Inflammatory macrophage treated with lipopolysaccharide for 1 hour (primary cell): ENCODE measurements at places on chromosomes 5 and 9.
A peak's percentile ranks its signal among the peaks of the same experiment; 100 is the strongest.

DNA sequence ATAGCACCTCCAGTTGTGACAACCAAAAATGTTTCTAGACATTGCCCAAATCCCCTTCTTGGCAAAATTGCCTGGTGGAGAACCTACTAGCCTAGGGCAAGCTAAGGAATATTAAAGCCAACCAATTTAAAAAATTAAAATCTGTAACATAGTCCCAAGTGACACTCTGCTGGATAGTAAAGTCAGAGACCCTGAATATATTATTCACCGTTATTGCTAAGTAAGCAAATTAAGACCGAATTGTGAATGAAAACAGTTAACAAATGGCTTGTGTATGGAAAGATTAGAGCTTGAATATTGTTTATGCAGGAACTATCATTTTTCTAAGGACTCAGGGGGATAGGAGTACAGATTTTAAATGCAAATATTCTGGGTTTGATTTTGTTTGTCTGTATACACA is 208.1 kb downstream of the DMAC1 start:
- DNase-seq: no peak

- no peak for DNase-seq
Measured at GRCh38 chr9:118038713-118039112, 334.5 kb downstream of the TLR4 start.

GRCh38 chr9:135804581-135805421 is 102.5 kb downstream of the CAMSAP1 start:
- DNase-seq: no peak

DNA sequence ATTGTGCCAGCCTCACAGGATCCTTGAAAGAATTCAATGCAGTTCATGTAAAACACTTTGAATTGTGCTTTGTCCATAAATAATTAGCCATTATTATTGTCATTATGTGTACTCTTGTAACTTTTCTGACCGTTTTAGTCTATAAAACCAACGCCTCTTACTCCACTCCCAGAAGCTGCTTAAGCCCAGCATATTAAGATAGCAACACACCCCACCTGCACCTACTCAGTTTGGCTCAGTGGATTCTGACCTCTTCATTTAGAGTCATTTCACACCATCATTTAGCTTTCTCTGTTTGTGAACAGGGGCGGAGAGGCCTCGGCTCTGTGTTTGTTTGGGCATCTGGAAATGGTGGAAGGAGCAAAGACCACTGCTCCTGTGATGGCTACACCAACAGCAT is 205.1 kb downstream of the PCSK5 start:
- no peak for DNase-seq

DNA sequence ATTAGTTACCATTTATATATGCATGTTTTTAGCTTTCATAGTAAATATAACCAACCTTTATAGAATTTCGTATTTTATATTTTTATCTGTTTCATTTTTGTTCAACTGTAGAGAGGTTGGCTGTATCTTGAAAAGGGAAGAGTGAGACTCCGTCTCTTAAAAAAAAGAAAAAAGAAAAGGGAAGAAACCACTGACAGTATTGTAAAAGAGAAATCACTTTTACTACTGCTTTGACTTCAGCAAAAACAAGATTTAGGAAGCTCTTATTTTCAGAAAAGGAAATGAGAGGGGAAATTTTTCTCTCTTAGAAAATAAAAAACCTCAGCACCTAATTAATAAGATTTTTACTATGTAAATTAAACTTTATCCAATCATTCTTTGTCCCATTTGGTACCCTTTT is 14.4 kb downstream of the POLK start:
- peak; percentile 44 for DNase-seq

DNA sequence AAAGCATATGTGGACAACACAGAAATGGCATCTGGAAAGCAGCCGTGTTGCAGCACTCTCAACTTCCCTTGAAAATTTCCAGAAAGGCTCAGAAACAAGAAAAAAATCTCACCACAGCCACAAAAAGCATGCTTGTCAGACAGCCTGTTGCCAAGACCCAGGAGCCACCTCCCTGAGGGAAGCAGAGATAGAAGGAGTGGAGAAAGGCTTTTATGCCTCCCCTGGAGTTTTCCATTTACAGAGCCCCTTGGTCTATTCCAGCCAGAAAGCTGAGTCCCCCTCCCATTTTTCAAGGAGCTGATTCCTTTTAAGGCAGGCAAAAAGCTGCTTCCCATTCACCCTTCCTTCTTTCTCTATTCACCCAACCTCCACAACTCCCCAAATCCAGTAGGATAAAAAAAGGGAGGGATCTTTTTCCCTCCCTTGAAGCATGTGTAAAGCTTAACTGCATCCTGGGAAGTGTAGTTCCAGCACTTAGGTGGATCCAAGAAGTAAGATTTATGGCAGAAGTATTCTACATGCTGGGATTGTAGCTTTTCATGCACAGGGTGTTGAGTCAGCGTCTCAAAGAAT is 37.1 kb upstream of the PALM2AKAP2 start:
- DNase-seq: no peak

- peak; percentile 16 for DNase-seq
Measured at GRCh38 chr9:3863111-3863528, 337.3 kb upstream of the RFX3 start.

GRCh38 chr5:147057051-147057450 is 177.8 kb upstream of the STK32A start:
- DNase-seq: no peak

GRCh38 chr9:16622541-16622940 is 247.9 kb downstream of the BNC2 start:
- DNase-seq: no peak

- no peak for DNase-seq
Measured at GRCh38 chr5:136522217-136522956, 157.0 kb upstream of the TRPC7 start.

GRCh38 chr5:174516741-174517140 is 207.6 kb upstream of the MSX2 start:
- no peak for DNase-seq

DNA sequence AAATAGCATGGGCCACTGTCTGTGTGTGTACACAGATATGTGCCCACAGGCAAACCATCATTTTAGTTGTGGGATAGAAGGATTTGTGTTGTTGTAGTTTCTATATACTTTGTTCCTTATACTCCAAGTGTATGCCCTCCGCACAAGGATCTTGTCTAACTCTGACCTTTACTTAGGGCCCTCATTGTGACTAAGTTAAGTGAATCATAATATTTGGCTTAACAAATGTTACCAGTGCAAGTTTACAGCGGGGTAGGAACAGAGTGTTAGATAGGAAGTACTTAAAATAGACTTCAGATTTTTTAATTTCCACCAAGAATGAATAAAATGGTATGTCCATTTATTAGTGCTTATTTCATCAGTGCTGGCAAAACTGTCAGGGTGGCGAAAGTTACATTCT is 29.5 kb upstream of the CYFIP2 start:
- DNase-seq: no peak

DNA sequence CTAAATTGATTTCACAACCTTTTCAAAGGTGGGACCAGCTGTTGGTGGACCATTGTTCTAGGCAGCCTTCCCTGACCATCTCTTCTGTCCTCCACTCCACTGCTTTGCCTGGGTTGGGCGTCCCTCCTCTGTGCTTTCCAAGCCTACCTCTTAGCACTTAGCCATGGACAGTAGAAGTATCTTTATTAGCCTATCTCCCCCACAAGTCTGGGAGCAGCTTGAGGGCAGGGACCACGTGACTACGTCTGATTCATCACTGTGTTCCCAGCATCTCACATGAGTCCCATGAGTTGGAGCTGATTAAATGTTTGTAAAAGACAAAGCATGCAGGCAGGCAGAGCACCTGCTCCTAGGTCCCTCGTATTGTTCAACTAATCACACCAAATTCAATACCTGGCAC is 20.9 kb downstream of the MORN5 start:
- DNase-seq: no peak
